ENCODE measurements at places on chromosomes 11 and 22.

- no peak for DNase-seq
Measured at GRCh38 chr11:35839368-35840161, 104.3 kb upstream of the LDLRAD3 start.

DNA sequence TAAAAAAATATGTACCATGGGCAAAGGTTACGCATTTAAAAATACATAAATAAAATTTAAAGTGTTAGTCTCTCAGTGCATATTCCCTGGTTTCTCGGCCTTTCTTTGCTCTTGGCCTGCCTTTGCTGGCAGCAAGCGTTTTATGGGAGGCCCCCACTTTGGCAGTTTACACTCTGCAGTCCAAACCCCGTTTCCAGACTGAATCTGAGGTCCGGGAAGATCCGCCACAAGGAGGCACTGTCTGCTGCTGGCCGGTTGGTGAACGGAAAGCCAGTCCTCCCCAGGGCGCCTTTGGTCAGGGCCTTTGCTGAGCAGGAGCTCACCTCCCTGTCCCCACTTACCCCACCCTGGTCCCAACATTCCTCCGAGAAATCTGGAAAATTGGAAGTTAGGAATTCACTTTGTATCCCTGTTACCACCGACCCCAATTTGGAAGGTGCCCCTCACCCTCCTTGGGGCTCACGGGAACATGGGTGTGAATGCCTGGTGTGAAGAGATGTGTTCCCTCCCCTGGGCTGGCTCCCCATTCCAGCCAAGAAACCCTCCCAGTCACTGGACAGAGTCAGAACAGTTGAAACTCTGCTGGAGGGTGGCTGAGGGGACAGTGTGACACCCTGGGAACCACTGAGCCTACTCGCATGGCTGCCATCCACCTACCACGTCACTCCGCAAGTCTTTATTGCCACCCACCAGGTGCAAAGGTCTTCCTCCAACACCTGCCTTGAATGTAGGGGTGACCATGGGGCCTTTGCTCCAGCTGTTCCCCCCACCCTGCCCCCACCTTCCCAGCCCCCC, 9.4 kb upstream of the SF1 start:
- no peak for DNase-seq

DNA sequence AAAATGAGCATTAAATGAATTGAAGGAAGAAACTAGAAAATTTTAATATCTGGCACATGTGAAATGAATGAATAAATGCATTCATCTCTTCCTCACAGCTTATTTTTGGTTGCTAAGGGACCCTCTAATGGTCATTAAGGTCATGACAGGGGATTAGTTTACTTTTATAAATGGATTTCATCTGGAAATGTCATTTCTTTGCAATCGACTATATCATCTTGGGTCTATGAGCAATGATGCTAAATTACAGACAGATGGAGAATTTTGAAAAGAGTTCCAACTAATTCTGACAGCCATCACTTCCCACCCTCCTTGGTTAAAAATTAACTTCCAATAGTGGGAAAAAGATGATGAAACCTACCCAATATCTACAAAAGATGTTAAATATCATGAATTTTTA, 98.0 kb downstream of the KIF18A start:
- no peak for DNase-seq

DNA sequence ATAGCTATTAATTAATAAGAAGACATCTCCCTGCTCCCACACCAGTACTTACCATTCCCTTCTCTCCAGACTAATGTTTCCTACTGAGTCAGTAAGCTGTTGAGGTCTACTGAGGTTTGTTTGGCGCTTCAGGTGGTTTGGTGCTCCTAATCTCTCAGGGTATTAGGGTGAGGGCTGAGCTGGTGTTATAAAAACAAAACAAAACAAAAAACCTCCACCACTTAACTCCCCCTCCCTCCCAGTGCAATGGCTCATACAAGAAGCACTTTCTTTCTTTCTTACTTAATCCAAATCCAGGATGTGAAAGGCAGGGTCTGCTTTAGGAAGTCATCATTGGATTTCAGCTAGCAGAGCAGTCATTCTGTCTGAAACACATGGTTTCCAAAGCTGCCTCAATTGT, 15.3 kb downstream of the CSTPP1 start:
- DNase-seq, result no peak

- DNase-seq, result no peak
Measured at GRCh38 chr11:57426439-57426928, 437 bp downstream of the SLC43A3 start.

DNA sequence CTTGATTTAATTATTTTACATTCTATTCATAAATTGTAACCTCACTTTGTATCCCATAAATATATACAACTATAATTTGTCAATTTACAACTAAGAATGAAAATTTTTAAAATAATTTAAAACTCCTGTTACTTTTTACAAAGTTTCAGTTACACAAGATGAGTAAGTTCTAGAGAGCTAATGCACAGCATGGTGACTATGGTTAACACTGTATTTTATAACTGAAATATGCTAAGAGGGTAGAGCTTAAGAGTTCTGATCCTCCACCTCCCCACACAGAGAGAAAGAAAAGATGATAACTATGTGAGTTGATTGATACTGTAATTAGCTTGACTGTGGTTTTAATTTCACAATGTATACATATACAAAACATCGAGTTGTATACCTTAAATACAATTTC, 412.5 kb upstream of the DDI1 start:
- no peak for DNase-seq

DNA sequence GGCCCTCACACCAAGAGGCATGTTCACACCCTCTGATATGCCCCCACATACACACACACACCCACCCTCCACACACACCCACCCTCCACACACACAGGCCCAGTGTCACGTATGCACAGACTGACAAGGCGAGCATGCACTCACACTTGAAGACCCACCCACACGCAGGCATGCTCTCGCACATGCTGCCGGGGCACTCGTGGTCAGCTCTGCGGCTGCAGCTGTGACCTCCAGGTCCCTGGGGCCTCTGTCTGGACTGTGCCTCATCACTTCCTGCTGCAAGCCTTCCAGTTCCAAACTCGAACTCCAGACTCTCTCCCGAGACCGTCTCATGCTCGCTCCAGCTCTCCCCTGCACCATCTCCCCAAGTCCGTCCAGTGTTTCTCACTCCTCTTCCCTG, 9.5 kb downstream of the DCHS1 start:
- no peak for DNase-seq

- no peak for DNase-seq
Measured at GRCh38 chr11:69667619-69668604, 7.2 kb downstream of the LTO1 start.

GRCh38 chr11:78940500-78941225, 366.0 kb upstream of the NARS2 start:
- DNase-seq, result no peak

- DNase-seq, result no peak
Measured at GRCh38 chr11:111733611-111734088, 32.5 kb downstream of the PPP2R1B start.

DNA sequence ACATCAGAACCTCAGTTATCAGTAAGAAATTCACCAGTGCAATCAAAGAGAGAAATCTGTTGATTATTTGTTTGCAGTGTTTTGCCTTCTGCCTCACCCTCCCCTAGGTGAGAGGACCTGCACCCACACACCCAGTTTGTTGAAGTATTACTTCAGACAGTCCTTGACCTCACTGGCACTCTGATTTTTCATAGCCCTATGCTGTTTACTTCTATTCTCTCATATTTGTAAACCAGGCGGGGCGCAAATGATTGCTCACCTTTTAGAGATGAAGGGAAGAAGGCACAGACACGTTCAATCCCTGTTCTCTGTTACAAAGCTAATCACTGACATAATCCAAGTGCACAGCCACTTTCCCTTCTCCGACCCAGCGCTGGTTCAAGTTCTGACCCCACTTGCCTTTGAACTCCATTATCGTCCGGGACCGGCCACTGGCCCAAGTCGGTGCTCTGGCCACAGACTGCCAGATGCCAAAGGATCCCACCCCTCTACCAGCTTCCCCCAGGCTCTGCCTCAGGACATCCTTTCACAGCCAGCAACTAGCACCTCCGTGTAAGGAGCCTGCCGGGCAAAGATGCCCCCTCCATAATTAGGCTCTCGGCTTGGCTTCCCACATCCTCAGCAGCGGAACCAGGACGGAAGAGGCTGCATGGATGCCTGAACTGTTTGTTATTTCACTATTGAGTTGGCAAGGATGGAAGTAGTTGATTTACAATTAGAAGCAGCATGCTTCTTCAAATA, 1.7 kb downstream of the ETS1 start:
- no peak for DNase-seq

DNA sequence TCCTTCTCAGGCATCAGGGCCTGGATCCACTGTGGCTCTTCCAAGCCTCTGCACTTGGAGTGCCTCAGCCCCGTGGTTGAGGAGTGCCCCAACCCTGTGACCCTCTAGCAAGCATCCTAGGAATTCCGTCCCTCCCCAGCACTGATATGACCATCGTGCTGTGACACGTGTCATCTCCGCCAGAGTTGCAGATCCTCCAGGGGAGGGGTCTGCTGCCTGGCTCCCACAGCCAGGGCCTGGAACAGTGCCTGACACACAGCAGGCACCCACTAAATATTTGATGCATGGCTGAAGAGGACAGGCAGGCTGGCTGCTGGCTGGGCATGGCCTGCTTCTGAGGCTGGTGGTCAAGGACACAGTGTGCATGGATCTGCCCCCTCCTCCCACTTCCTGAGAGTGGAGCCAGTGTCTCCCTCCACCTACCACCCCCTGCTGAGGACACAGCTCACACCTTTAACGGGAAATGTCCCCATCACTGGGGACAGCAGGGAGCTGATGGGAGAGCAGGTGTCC, 1.7 kb upstream of the CD81 start:
- no peak for DNase-seq

DNA sequence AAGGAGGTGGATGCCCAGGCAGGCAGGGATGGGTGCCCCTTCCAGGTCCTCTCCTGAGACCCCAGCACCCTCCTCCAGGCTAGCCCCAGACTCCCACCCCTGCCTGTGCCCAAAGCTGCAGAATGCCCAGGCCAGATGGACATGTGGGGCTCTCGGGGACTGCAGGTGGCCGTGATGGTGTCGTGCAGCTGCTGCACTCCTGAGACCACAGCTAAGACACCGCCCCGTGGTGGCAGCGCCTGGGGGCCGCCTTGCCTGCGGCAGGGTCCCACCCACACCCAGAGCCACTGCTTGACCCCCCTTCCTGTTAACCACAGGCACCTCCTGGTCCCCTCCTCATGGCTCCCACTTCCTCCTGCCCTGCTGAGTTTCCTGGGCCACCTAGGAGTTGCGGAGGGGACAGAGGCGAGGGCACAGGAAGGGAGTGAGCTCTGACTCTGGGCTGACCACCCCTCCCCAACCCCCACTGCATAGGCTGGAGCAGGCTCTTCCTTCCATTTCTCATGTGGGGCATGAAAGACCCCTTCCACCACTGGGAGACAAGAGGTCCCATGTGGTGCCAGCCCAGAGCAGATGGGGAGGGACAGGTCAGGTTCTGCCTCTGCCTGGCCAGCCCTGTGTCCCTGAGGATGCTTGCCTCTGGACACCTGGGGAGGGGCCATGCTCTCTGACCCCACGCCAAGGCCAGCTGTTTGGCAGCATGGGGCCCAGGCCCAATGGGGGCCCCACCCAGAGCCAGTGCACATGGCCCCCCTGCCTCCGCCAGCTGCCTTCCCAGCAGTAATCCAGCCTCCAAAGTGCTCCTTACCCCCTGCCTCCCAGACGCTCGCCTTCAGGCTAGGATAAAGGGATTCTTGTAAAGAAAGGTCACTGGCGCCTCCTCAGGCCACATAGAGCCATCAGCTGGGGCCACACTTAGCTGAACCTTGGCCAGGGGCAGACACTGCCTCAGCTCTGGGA, 29.3 kb downstream of the OSBPL5 start:
- DNase-seq, result no peak

DNA sequence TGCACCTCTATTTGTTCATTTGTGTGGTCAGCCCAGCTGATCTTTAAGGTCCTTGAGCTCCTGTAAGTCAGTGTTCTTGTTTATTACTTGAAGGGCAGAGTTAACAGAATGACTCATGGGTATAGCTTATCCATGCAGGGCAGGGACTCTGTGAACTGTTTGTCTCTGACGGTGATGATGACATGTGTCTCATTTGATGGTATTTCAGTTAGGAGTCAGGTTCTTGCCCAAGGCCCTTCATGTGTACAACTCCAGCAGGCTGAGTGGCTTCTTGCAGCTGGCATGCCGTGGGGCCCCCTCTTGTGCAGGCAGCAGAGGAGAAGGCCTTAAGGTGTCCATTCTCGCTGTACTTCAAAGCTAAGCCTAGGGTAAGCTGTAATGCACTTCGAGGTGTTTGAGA, 165.1 kb downstream of the DBX1 start:
- DNase-seq, result no peak

DNA sequence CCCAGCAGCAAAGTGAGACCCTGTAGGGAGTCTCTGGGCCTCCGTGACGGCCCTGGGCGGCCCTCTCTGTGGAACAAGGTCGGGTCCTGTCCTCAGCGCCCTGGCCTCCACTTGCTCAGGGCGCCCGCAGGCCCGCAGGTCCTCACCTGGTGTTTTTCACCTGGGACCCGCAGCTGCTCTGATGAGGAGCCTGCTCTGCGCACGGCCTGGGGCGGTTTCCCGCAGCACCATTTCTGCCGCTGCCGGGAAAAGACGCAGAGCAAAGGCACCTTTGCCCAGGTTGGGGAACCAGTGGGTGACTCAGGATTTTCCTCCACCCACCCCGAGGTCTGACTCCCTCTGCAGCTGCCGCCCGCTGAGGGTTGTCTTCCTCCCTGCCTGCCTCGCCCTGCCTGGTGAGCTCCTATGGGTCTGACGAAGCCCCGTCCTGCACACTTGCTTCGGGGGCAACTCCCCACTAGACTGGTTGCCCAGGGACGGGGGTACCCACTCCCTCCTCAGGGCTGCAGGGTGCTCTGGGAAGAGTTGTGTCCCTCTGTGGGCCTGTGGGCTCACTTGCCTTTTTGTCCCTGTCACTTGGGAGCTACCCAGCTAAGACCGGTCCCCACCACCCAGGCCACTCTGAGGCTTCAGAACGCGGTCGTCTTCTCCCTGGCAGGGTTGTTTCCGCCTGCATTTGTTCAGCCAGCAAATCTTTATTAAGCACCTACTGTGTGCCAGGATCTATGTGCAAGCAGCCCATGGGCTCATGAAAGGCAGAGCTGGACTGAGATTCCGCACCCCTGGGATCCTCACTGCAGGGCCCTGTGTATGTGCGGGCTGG, 89.5 kb downstream of the KCNQ1 start:
- no peak for DNase-seq

- DNase-seq, result no peak
Measured at GRCh38 chr11:77510851-77511250, 37.0 kb upstream of the PAK1 start.

GRCh38 chr11:69537855-69538640, 56.6 kb downstream of the LINC01488 start:
- DNase-seq, result no peak

GRCh38 chr11:119305556-119306372, 11.2 kb downstream of the MCAM start:
- DNase-seq, result no peak
